ENCODE measurements at places on chromosomes 1 and 21.
A peak's percentile ranks its signal among the peaks of the same experiment; 100 is the strongest.

DNA sequence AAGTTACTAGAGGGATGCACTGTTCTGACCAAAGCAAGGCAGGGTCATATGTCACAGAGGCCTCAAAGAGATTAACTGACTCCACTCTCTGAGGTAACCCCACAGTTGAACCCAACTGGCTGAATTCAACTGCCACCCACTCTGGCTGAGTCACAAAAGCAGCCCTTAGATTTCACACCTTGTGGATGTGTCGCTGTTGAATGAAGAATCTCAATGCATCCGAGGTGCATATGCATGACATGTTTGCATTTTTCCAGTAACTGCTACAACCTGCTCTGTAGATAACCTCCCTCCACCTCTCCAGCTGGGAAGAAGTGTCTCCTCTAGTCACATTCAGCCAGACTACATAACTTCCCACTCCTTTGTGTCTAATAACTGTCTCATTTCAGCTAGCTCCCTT, 27.9 kb upstream of the KIF21B start:
- no peak for DNase-seq

GRCh38 chr1:216270086-216270773, 153.0 kb downstream of the USH2A start:
- no peak for DNase-seq

DNA sequence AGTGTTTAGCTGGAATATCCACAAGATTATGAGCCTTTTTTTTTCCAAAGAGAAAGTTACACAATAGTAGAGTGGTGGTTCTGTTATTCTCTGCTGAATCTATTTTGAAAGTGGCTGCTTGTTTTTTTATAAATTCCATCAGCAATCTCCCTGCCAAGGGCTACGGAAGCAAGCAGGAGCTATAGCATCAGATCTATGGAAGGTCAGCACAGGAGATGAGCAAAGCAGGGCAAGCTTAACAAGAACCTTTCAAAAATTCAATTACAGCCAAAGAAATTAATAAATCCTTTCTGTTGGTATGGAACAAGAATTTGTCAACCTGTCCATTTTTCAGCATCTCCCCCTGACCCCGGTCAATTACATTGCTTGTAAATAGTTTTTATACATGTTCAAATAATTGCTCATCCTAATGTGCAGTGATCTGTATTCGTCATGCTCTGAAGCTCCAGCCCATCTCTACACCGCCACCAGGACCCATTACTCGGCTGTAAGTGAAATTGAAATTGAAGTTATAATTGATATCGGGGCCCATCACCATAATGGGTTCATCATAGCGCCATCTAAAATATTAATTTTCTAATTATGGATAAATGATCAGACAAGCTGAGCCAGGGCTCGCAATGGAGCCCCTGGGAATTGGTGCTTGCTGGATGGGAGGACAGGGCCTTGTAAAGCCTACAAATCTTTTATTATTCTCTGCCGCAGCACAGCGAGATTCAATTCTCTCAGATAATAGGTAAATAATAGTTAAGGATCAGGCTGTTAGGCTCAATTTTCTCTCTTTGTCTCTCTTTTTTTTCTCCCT, 215.1 kb downstream of the ATG4C start:
- DNase-seq: no peak

- DNase-seq: no peak
These were observed 83.3 kb downstream of the ABCA4 start for GRCh38 chr1:94037392-94038229.

GRCh38 chr1:6342056-6342455, 51.5 kb downstream of the ACOT7 start:
- DNase-seq: no peak

- DNase-seq: no peak
These were observed 100.8 kb downstream of the UCK2 start for GRCh38 chr1:165928075-165928731.

DNA sequence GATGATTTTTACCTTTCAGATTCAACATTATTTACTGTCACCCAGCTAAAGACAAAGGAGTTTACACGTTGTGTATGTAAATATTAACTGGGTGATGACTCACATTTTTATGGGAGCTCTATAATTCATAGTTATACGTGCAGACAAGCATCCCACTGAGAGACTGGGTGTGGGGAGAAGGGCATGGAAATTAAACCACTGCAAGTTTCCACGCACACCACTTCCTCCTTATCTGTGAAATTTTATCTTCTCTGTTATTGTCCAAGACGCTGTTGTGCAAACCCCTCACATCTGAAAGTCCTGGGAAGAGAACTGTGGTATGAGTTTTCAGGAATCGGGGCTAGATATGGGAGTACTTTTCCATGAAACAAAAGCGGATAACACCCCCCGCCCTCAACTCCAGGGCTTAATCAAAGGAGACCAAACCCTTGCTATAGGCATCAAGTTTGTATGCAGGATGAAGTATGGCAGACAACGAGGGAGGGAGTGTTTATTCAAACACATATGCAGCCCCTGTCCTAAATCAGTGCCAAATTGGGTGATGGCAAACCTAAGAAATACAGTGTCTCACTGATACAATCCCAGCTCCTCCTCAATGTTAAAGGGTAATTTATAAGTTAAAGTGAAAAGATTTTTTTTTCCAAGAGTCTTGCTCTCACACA, 23.3 kb upstream of the DPT start:
- DNase-seq: no peak

DNA sequence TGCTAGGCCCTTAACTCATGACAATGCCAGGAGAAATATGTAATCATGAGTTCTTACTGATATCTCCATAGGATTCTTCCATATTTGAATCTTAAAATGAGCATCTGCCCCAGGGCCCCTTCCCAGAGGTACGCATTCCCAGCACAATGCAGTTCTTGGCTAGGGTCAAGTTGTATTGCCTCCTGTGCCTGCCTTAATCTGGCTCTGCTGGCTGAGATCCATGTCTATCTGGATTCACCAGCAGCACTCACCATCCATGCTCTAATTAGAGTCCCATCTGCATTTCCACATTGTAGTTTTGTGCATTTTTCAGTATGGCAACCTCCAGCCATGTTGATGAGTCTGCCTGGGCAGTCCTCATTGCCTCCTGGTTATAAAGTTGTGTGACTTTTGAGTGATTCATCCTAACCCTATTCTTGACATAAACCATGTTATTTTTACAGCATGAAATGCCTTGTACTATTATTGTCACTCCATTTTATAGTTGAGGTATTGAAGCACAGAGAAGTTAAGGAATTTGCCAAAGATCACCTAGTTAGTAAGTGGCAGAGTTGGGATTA, 55.9 kb downstream of the CAMSAP2 start:
- no peak for DNase-seq

- no peak for DNase-seq
These were observed 61.7 kb upstream of the USP24 start for GRCh38 chr1:55276671-55277376.

GRCh38 chr1:201536558-201536957, 2.4 kb upstream of the NAV1 start:
- DNase-seq: no peak

DNA sequence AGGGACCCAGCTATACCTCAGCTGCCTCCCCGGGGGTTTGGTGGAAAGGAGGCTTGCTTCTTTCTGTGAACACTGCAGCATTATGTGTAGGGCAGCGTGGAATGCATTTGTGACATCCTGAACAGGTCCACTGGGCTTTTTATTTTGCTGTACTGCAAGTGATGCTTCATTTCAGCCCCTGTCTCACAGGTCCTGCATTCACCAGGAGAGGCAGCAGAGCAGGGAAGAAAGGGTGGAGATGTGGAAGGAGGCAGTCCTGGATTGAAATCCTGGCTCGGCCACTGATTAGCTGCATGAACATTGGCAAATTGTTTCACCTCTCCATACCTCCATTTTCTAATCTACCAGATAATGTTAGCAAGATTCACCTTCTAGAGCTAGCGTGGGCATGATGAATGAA, 77.9 kb upstream of the ZBTB18 start:
- no peak for DNase-seq

GRCh38 chr1:235199441-235199840, 38.4 kb upstream of the RBM34 start:
- DNase-seq: no peak

DNA sequence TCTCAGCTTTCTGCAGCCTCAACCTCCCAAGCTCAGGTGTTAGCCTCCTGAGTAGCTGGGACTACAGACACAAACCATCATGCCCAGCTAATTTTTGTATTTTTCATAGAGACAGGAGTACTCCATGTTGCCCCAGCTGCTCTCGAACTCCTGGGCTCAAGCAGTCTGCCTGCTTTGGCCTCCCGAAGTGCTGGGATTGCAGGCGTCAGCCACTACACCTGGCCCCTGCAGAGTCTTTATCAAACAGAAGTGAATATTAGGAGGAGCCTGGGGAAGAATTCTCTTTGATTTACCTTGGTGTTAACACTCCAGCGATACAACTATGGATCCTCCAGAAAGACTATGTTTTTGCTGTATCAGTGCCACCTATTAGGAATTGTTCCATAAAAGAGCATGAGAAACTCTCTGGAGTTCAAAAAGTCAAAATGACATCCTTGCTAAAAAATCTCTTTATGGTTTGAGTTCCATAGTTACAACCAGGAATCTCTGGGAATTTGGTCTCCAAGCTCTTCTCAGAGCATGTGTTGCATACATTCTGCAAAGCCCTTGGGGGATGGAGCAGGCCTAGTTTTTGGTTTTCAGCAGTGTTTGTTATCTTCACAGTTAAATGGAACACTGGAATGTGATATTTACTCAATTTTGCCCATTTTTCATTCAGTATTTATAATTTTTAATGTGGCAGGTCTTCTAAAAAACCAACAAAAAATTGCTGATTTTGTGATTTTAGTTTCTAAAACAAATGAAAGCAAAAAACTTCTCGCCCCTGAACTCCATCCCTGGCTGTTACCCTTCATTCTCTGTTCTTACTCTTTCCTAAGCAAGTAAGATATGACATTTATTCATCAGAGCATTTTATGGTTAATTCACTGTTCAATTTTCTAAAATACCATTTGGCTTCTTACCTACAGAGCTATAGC, 77.3 kb downstream of the OLFML2B start:
- DNase-seq: no peak

DNA sequence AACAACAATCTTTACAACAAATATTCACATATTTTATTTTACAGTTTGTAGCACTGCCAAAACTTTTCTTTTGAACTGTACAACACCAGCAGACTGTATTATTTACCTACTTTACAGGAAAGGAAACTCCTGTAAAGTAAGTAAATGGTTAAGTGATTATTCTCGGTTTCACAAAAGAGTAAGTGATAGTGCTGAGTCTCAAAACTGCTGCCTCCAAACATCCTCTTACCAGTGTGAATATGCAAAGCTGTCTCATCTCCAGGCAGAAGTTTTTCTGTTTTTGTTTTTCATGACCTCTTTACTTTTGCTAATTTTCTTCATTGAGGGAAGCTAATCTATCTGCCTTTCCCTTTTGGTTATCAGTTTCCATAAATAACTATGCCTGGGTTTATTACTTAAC, 286.7 kb downstream of the SRGAP2C start:
- no peak for DNase-seq

GRCh38 chr1:71303617-71304041, 222.8 kb upstream of the ZRANB2 start:
- no peak for DNase-seq

- DNase-seq: no peak
These were observed 166.2 kb downstream of the ASTN1 start for GRCh38 chr1:176998183-176998795.

- DNase-seq: peak; percentile 35
These were observed 36.6 kb upstream of the HMGN1 start for GRCh38 chr21:39385299-39386145.

GRCh38 chr1:224506141-224506814, 71.7 kb upstream of the WDR26 start:
- no peak for DNase-seq

- no peak for DNase-seq
These were observed 936 bp upstream of the UBXN11 start for GRCh38 chr1:26307363-26307781.

GRCh38 chr1:34850382-34850781, 9.2 kb downstream of the SMIM12 start:
- DNase-seq: no peak

DNA sequence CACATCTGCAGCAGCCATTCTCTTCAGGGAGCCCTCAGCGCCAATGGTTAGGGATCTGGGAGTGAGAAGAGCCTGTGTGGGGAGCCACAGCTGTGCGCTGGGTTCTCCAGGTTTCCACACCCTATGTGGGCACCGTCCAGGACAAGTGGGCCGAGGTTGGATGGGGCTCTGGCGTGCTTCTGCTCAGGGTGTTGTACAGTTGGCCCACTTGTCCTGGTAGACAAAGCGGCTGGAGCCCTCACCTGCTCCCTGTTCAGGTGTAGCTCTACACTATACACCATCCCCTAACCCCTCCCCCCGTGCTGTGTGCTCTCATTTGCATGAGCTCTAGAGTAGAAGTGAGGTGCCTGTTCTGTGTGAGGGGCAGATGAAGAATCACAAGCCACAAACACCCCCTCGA, 12.2 kb downstream of the SH3BP5L start:
- no peak for DNase-seq
